MM.1S (cell line): ENCODE measurements at places on chromosomes 16 and 17.
A peak's percentile ranks its signal among the peaks of the same experiment; 100 is the strongest.

DNA sequence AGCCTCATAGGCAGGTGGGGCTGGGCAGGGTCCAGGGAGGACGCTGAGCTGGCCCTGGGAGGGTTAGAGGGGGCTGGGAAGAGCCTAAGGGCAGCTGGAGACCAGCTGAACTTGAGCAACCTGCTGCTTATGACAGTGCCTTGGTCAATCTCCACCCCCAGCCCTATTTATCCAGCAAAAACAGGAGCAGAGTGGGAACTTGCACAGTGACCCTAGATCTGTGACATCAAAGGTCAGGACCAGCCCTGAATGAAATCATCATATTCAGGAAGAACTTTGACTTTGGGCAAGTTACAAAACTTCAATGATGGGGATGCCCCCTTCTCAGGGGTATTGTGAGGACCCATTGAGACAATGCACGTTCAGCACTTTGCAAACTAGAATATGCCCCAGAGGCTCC lies 9.4 kb downstream of the CD300LF start:
- no peaks in the 10 kb centered on the region for H3K27me3 ChIP-seq
- no peak for DNase-seq
- H3K4me3 ChIP-seq, result no peak overlapping the region
- no peaks in the 10 kb centered on the region for H3K4me1 ChIP-seq
- H3K27ac ChIP-seq, result no peak overlapping the region
- no peaks in the 10 kb centered on the region for H3K36me3 ChIP-seq

- peaks cover 17% of the 10 kb centered on the region for H3K4me1 ChIP-seq
- H3K4me3 ChIP-seq, result no peak overlapping the region
- H3K27ac ChIP-seq, result no peak overlapping the region
Observed at GRCh38 chr17:78272181-78272913, 40.9 kb downstream of the TMEM235 start.

DNA sequence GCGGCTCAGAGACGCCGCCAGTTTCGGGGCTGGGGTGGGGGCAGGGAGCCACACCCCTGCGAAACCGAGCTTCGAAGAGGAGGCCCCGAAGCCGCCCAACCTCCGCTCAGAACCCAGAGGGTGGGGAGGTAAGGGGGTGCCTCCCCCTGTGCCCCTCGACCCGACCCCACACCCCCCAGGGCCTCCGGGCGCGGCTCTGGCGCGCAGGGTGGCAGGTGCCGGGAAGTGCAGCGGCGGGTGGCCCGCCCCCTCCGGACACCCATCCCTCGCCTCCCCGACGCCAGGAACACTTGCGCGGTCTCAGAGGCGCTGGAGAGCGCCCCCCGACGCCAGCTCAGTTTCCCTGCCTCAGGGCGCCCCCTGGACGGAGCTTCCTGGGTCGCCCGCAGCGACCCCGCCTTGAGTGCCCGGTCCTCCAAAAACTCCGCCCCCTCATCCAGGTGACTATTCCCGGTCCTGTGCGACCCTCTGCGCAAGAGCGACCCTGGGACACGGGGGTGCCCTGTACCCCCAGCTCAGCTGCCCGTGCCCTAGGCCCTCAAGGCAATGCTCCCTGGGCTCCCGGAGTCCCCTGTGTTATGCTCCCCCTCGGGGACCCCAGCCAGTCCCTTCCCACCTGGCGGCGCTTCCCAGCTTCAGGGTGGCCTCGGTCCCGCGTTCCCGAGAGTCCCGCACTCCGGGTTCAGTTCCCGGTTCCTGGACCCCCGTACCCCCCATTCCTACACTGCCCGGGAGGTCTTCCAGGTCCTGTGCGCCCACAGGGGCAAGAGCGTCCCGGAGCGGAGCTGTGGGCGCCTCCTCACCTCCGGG lies 562 bp downstream of the PPL start:
- H3K36me3 ChIP-seq, result no peaks in the 10 kb centered on the region
- peaks cover 11% of the 10 kb centered on the region for H3K4me1 ChIP-seq
- H3K27ac ChIP-seq, result no peak overlapping the region
- no peak for DNase-seq
- peak overlapping the region; percentile 60 for H3K4me3 ChIP-seq

- peaks cover 37% of the 10 kb centered on the region for H3K27me3 ChIP-seq
- no peak for DNase-seq
- no peaks in the 10 kb centered on the region for H3K4me1 ChIP-seq
- H3K36me3 ChIP-seq, result no peaks in the 10 kb centered on the region
- H3K4me3 ChIP-seq, result no peak overlapping the region
Observed at GRCh38 chr16:85755929-85756768, 5.3 kb upstream of the C16orf74 start.

GRCh38 chr17:19805006-19805405 lies 56.9 kb upstream of the ALDH3A1 start:
- no peak overlapping the region for H3K4me3 ChIP-seq
- H3K27ac ChIP-seq, result no peak overlapping the region

- no peak for DNase-seq
- H3K36me3 ChIP-seq, result no peaks in the 10 kb centered on the region
- H3K27ac ChIP-seq, result no peak overlapping the region
- no peaks in the 10 kb centered on the region for H3K4me1 ChIP-seq
Observed at GRCh38 chr16:84577034-84577803, 40.7 kb downstream of the COTL1 start.

GRCh38 chr17:75979705-75980187 lies 706 bp downstream of the TEN1 start:
- H3K27ac ChIP-seq, result peak overlapping the region; percentile 84
- no peak for DNase-seq
- no peaks in the 10 kb centered on the region for H3K27me3 ChIP-seq

DNA sequence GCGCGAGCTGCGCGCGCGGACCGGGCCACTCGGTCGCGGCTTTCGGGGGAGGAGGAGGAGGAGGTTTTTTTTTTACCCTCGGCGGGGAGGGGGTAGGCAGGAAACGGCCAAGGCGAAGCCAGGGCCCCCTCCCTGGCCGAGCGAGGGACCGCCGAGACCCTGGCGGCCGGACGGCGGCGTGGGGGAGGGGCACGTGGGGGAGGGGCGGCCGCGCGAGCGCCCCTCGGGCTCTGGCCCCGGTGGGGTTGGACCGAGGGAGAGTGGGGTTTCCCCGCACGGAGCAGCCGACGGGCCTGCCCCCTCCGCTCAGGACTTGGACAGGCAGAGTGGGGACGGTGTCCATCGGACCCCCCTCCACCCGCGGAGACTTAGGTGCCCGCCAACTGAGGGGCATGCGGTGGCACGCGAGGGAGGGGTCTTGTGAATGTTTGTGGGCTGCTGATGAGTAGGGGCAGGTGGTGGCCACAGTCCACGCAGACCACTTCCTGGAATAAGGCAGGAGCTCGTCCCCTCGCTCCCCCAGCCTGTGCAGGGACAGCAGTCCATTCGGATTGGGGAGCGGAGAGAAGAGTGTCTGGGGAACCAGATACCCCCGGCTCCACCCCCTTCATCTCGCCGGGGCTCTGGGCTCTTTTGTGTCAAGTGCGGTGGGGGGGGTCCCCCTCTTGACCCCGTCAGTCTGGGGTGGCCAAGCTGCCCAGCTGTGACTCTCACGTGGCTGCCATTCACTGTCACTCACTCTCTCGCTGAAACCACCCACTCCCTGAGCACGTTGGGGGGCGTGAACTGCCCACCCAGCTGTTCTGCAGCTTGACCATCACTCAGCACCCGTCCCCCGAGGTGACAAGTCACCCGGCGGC lies 3.0 kb upstream of the CHD3 start:
- H3K27ac ChIP-seq, result no peak overlapping the region
- H3K4me1 ChIP-seq, result peaks cover 16% of the 10 kb centered on the region
- peak; percentile 28 for DNase-seq
- H3K27me3 ChIP-seq, result peaks cover 78% of the 10 kb centered on the region
- H3K36me3 ChIP-seq, result no peaks in the 10 kb centered on the region

DNA sequence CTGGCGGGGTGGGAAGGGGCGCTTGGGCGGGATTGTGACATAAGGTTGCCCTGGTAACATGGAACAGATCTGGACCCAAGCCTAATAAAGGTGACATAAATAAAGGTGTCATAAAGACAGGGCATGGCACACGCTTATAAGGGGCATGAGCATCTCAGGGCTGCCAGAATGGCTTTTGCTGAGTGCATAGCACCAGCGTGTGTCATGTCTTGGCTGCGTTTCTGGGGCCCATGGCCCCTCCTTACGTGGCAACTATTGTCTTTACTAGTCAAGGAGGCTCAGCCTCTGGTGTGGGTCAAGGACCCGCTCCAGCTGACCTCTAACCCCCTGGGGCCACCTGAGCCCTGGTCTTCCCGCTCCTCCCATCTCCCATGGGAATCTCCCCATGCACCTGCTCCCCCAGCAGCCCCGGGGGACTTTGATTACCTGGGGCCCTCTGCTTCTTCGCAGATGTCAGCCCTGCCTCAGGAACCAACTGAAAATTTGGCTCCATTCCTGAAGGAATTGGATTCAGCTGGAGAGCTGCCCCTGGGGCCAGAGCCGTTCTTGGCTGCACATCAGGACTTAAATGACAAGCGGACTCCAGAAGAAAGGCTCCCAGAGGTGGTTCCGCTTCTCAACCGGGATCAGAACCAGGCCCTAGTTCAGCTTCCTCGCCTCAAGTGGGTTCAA lies 13.9 kb downstream of the LRRC37B start:
- no peaks in the 10 kb centered on the region for H3K36me3 ChIP-seq
- DNase-seq, result no peak
- H3K4me3 ChIP-seq, result no peak overlapping the region
- no peaks in the 10 kb centered on the region for H3K27me3 ChIP-seq
- no peak overlapping the region for H3K27ac ChIP-seq
- no peaks in the 10 kb centered on the region for H3K4me1 ChIP-seq

DNA sequence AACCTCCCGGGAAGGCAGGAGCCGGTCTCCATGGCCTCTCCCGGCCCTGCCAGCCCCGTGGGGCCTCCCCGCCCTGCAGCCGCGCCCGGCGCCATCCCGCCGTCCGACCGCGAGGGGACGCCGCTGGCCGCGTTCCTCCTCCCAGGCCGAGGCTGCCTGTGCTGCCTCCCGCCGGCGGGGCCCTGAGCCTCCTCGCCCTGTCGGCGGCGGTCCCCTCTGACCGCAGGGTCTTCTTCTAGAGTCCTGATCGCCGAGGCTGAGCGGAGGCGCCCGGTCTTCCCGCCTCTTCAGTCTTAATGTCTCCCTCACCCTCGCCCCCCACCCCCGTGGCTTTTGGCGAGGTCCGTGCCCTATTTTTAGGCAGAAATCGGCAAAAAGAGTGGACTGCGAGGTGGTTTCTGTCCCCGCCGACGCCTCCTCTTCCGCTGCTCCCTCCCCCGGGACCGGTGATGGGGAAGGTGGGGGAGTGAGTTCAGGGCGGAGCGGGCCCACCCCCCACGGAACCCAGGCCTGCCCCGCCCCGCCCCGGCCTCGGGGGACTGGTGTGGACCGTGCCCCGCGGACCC lies 794 bp upstream of the CPNE7 start:
- H3K4me1 ChIP-seq, result no peaks in the 10 kb centered on the region
- DNase-seq, result peak; percentile 20
- no peaks in the 10 kb centered on the region for H3K36me3 ChIP-seq

DNA sequence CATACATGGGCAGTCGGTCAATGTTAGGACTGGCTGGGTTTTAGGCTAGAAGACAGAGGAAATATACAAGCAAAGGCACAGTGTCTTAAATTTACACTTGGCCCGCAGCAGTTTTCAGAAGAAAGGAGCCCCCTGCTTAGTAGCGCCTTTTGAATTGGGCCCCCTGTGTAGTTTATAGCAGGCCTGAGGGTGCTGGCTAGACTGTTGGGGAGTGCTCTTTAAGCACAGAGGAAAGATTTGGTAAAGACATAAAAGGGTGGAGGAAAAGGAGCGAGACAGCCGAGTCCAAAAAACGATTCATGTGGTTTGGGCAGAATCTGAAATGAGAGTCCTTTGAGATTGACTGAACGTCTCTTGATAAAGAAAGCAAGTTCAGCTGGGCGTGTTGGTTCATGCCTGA lies 10.6 kb downstream of the RMI2 start:
- no peak overlapping the region for H3K27ac ChIP-seq
- no peak for DNase-seq
- no peak overlapping the region for H3K4me3 ChIP-seq

DNA sequence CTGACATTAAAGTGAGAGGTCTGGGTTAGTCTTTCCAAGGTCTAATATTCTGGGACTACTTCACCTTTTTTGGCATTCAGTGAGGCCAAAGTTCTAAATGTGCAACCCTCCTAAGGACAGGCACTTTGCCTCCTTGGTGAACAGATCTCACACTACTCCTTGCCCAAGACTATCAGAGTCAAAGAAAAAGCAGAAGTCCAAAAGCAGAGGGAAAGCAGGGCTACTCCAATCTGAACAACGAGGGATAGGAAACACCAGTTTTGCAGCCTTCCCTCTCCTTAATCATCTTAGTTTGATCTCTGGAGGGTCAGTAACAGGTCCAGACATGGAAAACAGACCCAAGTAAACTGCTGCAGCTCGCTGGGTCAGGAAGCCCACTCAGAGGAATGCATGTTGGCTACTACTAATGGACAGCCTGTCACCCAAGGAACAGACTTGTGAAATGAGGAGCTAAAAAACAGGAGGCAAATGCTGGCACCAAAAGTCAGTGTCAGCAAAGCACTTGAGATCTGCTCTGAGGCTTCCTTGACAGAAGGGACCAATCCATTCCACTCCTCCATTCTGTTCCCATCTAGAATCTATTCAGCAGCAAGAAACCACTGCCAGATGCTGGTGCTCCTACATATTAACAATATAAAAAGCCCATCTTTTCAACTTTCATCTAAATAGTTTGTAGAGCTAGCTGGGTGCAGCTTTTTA lies 29.9 kb downstream of the DCUN1D3 start:
- no peak overlapping the region for H3K27ac ChIP-seq
- H3K36me3 ChIP-seq, result no peaks in the 10 kb centered on the region
- no peak for DNase-seq

- no peak overlapping the region for H3K27ac ChIP-seq
- no peak for DNase-seq
- peaks cover 54% of the 10 kb centered on the region for H3K27me3 ChIP-seq
- H3K36me3 ChIP-seq, result no peaks in the 10 kb centered on the region
- no peaks in the 10 kb centered on the region for H3K4me1 ChIP-seq
Observed at GRCh38 chr17:50531428-50532025, 1.0 kb upstream of the EPN3 start.

GRCh38 chr16:57390636-57391295 lies 13.8 kb upstream of the CCL17 start:
- H3K4me3 ChIP-seq, result no peak overlapping the region
- H3K27me3 ChIP-seq, result no peaks in the 10 kb centered on the region
- no peaks in the 10 kb centered on the region for H3K36me3 ChIP-seq
- no peaks in the 10 kb centered on the region for H3K4me1 ChIP-seq
- no peak for DNase-seq

- no peak overlapping the region for H3K4me3 ChIP-seq
- peak; percentile 24 for DNase-seq
- H3K36me3 ChIP-seq, result no peaks in the 10 kb centered on the region
- no peaks in the 10 kb centered on the region for H3K4me1 ChIP-seq
- no peaks in the 10 kb centered on the region for H3K27me3 ChIP-seq
Observed at GRCh38 chr17:27651411-27652345, 20.7 kb downstream of the LGALS9 start.

GRCh38 chr16:80573700-80574120 lies 32.9 kb downstream of the DYNLRB2 start:
- no peak for DNase-seq
- no peaks in the 10 kb centered on the region for H3K27me3 ChIP-seq
- no peaks in the 10 kb centered on the region for H3K36me3 ChIP-seq
- H3K27ac ChIP-seq, result no peak overlapping the region
- no peak overlapping the region for H3K4me3 ChIP-seq
- no peaks in the 10 kb centered on the region for H3K4me1 ChIP-seq

GRCh38 chr16:84509032-84509950 lies 4.8 kb upstream of the MEAK7 start:
- peaks cover 13% of the 10 kb centered on the region for H3K4me1 ChIP-seq
- H3K4me3 ChIP-seq, result no peak overlapping the region
- no peaks in the 10 kb centered on the region for H3K27me3 ChIP-seq
- no peak for DNase-seq

- no peaks in the 10 kb centered on the region for H3K4me1 ChIP-seq
- no peak for DNase-seq
- H3K27me3 ChIP-seq, result 0 out of 2 replicates have a peak, but pooled peaks cover 28% of the 10 kb centered on the region
Observed at GRCh38 chr17:67021743-67022450, 22.5 kb upstream of the CACNG1 start.

GRCh38 chr16:71927383-71927782 lies 32.1 kb downstream of the IST1 start:
- no peak for DNase-seq
- H3K4me1 ChIP-seq, result no peaks in the 10 kb centered on the region
- no peak overlapping the region for H3K4me3 ChIP-seq
- no peaks in the 10 kb centered on the region for H3K27me3 ChIP-seq
